ENCODE measurements at places on chromosomes 12 and 14.

DNA sequence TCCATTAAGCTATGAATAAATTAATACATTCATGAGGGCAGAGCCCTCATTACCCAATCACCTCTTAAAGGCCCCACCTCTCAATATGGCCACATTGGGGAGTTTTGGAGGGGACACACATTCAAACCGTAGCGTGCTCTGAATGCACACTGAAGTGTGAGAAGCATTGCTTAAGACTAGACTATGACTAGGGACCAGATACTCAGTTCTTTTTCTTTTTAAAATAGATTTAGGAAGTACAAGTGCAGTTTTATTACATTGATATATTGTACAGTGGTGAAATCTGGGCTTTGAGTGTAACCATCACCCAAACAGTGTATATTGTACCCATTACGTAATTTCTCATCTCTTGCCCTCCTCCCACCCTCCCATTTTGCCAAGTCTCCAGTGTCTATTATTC lies 21.0 kb upstream of the JDP2 start:
- DNase-seq, result no peak

GRCh38 chr12:114952573-114953271 lies 268.7 kb upstream of the TBX3 start:
- DNase-seq, result peak; percentile 5

GRCh38 chr12:27178723-27179399 lies 65.2 kb upstream of the STK38L start:
- no peak for DNase-seq

- no peak for DNase-seq
Observed at GRCh38 chr12:113373969-113374368, 15.6 kb downstream of the PLBD2 start.

DNA sequence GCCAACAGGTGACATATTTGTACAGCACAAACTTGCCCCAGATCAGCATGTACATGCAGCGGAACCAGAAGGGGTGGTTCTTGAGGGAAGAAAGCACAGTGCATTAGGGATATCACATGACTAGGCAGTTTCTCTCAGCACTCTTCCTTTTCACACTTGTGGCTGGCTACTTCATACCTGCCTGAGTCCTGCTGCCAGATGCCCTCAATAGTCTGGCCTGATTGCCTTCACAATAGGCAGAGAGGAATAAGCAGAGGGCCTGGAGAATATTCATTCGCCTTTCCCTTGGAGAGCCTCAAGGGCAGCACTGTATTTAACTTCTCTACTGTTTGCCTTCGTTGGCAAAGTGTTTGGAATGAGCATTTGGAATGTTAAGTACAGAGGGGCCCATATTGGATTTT lies 7.9 kb downstream of the EMG1 start:
- DNase-seq, result no peak

- no peak for DNase-seq
Observed at GRCh38 chr12:131692431-131692830, 18.5 kb upstream of the SFSWAP start.

- DNase-seq, result no peak
Observed at GRCh38 chr12:65119063-65119462, 2.0 kb downstream of the WIF1 start.

GRCh38 chr12:14695715-14696141 lies 671 bp downstream of the GUCY2C start:
- DNase-seq, result no peak

DNA sequence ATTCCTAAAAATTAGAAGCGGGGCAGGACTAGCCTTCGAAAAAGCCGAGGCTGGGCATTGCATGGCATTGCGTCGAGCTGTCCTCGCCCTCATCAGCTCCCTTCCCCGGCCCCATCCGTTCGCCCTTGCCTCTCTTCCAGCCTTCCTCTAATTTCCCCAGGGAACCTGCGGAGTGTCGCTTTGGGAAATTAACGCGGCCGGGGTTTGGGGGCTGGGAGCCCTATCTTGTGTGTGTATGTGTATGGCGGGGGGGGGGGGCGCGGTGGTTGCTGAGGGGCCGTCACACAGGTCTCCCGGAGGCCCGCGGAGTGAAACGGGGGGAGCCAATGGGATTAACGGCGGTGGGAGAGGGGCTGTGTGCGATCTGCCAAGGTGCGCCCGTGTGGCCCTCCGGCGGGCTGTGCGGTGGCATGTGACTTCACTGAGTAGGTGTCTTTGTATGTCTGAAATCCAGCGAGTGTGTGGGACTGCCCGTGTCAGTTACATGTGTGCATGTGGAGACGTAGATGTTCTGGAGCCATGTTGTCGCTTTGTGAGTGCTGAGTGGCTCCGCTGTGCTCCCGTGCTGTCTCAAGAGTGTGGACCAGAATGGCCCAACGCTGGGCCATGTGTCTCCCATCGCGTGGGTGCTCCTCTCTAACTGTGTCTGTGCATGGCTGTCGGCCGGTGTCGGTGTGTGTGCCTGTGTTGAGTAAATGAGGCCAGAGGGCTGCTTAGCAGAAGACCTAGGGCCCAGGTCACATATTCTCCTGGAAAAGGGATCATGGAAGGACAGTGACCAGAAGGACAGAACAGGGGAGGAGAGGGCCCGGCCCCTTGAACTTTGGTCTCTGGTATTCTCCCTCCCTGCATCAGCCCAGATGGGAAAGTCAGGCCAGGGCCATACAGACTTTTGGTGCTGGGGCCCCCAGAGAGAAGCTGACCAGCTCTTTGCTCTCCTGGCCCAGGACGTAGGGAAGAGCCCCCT lies 1.5 kb downstream of the PTMS start:
- peak; percentile 68 for DNase-seq
